ENCODE measurements at places on chromosomes 1 and 21.

- DNase-seq, result no peak
Measured at GRCh38 chr1:86965827-86966182, 51.4 kb downstream of the HS2ST1 start.

DNA sequence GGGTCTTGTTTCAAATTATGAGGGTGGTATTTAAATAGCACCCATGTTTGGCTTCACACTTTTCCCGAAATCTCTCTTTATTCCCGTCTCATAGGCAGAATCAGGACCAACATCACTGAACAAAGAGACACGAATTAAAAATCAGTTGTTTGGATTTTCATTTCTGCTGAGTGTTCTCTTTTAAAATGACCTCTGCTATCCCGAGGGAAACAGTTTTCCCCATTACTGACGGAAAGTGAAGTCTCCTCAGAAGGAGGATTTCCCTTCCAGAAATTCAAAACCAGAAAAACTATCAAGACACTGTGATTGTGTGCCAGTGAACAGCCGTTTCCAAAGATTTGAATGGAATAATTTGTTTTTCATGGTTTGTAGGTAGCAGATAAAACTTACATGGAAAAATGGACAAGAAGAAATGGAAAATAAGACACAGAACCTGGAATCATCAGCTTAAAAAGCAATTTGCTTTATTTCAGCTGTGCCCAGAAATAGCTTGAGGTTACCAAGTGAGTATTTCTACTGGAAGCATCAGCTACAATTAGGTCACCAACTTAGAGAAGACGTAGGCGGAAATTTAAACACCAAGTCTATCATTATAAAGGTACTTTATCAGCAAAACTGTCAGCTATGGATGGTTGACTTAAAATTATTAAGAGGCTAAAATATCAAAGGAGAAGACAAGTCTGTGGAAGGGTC lies 68.5 kb downstream of the RUNX1 start:
- no peak for DNase-seq

DNA sequence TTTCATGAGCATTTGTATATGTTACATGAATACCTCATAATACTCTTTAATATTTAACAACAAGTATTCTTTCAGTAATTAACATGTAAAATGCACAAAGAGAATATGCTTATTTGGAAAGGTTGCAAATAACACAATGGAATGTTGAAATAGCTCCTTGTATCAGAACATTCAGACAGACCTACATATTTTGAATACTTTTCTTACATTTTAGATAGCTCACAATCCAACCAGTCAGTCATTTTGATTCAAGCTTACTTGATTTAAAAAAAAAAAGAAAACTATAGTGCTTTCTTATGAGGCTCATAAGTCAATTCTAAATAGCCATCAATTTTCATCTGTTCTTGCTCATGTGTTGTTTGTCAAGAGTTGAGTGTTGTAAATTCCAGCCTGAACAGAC lies 518.8 kb downstream of the ADGRL2 start:
- DNase-seq, result no peak

- no peak for DNase-seq
Measured at GRCh38 chr1:200474633-200475032, 64.8 kb upstream of the ZNF281 start.

DNA sequence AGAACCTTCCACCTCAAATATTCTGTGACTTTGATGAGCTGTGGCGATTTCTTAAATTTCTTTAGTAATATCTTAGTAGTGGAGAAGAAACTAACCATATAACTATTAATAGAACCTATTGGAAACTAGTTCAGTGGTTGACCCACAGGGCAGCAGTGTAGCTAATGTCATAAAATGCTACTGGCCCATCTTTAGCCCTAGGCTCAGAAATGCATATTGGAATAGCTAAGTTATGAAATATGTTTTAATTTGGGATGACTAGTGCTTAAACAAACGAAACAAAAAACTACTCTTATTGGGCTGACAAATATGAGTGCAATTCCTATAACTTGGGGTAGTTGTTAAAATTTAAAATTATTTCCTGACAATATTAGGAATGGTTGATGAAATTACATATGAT lies 20.2 kb downstream of the MACO1 start:
- DNase-seq, result no peak

DNA sequence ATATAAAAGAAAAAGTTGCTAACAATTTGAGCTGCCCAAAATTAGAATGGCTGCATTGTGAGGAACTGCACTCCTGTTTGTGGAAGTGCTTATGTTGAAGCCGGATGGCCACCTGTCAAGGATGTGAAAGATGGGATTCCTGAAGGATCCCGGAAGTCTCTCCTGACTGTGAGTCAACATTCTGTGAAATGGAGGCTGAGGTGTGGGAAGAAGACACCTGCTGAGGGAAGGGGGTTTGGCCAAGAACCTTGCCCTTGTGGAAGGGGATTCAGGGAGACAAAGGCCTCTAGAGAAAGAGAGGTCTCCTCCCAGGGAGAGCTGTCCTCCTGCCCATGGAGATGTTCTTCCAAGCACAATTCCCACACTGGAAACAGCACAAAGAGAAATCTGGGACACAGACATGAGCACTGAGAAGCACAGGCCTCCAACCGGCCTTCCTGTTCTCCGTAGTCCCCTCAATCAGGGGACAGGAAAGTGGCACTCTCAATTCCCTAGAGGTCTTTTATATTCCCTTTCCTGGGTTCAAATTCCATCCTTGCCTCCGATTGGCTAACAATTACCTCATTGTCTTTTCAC lies 70.5 kb downstream of the CD2 start:
- DNase-seq, result no peak

DNA sequence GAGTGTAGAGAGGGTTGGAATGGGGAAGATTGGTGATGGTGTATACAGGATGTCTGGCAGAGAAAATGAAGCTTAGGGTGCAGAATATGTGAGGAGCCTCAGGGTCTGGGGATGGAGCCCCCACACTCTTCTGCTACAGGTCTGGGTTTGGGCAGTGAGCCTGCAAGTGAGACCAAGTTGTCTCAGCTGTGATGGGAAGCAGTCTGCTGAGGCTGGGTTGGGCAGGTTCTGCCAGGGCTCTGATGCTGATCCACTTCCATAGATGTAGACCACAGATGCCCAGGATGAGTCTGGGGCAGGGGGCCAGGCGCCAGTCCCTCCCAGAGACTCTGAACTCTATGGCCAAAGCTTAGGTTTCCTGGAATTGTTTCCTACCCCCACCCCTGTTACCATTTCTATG lies 516.9 kb downstream of the PTPRU start:
- DNase-seq, result no peak

GRCh38 chr1:158049853-158050252 lies 56.4 kb downstream of the KIRREL1 start:
- DNase-seq, result no peak

DNA sequence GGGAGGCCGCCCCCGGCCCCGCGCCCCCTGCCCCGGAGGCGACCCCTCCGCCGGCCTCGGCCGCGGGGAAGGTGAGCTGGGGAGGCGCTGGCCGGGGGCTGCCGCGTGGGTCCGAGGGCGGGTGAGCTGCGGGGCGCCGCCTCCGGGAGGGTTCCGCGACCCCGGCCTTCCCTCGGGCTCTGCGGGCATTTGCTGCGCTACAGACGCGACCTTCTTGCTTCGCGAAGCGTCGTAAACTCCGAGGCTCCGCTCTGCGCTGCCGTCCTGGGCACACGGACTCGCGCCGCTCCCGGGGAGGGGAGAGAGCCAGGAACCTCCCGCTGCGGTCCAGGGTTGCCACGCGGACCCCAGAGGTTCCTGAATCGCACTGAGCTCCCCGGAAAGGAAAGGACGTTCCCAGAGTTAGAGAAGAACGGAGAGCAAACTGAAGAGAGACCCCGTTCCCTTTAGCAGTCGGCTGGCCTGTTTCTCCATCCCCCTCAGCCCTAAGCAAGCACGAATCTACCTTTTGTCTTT lies 345 bp downstream of the SLX9 start:
- no peak for DNase-seq

GRCh38 chr21:39452207-39452969 lies 618 bp downstream of the SH3BGR start:
- no peak for DNase-seq

DNA sequence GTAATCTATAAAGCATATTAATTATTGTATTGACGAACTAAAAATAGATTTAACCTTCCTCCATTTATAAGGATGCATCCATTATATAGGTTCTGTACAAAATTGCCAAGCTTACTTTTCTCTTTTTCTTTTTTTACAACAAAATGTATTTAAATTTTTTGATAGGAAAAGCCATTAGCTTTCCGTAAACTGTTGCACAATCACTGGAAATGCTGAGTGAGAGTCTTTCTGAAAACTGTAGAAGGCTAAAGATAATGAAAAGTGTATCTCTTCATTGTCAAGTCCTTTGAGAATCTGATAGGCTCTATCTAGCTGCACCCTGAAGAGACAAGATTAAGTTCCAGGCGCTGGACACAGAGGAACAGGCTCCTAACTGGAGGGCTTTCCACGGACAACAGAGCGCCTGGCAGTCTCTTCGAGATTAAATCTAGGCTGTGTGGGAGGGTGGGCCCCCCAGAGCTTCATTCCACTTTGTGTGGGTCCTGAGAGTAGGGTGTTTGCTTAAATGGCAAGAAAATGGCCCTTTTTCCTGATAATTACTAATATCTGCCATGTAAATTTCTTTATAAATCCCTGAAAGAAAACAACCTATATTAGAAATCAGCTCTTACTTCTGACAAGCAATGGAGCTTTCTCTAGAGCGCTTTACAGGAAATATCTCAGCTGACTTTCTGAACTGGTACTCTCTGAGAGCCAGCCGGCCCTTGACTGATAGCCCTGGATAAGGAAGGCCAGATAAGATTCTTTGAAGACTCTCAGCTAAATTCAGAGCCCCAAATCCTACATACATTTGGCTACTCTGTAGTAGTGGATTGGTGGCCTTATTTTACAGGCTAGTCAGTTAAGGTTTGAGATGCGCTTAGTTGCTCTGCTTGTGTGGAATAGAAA lies 108.3 kb downstream of the FMN2 start:
- DNase-seq, result no peak

- no peak for DNase-seq
Measured at GRCh38 chr1:69126796-69127195, 440.9 kb upstream of the LRRC7 start.

- no peak for DNase-seq
Measured at GRCh38 chr1:39890273-39890672, 7.0 kb upstream of the TRIT1 start.

GRCh38 chr1:160748181-160748877 lies 9.3 kb downstream of the SLAMF7 start:
- no peak for DNase-seq

GRCh38 chr1:245031041-245031440 lies 123.7 kb upstream of the KIF26B start:
- no peak for DNase-seq

DNA sequence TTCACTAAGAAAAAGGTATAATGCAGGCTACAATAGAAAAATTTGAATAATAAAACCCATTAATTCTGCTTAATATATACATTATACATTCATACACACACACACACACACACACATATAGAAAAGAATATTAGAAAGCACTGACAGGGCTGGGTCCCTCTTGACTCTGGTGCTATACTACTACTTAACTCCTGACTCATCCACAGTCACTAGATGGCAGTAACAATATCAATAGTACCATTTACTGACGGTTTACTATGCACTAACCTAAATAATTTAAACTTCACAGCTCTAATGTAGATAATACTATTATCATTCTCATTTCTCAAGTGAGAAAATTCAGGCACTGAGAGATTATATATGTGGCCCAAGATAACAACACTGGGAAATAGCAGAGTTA lies 87.5 kb downstream of the COP1 start:
- DNase-seq, result no peak

DNA sequence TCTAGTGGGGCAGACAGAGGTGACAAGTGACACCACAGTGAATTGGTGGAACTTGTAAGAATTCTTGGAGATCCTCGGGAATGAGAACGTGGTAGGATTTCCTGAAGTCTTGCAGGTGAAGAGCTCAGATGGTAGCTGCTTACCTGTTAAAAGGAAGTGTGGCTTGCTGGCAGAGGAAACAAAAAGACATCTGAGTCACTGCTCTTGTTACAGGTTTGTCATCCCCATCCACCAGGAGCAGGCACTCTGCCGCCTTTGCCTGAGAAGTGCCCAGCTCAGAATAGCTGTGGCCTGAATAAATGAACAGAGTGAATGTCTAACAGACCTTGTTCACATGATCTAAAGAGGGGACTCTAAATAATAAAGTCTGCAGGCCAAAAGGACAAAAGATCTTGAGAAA lies 12.3 kb upstream of the ZSCAN20 start:
- no peak for DNase-seq

- no peak for DNase-seq
Measured at GRCh38 chr1:204830747-204831146, 39.9 kb upstream of the NFASC start.

DNA sequence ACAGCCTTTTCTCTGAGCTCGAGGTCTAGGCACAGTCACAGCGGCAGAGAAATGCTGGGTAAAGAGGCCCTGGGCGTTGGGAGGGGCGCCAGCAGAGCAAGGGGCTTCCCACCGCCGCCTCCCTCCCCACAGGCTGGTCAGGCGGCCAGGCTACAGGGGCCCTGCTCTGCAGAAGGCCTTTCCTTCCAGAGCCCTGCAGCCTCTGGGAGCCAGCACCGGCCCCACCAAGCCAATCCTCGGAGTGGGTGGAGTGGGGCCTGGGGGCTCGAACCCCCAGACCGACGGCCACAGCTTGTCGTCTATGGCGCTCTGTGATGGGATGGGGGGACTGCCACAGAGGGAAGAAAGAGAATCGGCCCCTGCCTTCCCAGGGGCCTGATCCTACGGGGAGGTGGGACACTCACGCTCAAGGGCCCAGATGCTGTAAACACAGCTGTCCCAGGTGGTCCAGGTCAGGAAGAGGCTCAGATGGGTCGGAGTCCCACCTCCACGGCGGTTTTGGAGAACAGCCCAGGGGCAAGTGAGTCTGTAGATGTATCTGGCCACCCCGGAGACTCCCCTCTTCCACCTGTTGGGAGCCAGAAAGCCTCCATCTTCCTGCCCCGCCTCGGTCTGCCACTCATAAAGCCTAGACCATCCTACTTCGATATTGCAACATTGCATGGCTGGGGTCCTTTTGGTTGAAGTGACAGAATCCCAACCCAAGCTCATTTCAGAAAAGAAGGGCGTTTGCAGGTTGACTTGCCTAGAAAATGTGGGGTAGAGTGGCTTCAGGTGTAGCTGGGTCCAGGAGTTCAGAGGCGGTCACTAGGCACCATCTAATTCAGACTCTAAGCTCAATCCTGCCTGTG lies 95.6 kb downstream of the SIK1 start:
- DNase-seq, result no peak

- DNase-seq, result no peak
Measured at GRCh38 chr1:217133958-217134856, 411.0 kb upstream of the ESRRG start.

DNA sequence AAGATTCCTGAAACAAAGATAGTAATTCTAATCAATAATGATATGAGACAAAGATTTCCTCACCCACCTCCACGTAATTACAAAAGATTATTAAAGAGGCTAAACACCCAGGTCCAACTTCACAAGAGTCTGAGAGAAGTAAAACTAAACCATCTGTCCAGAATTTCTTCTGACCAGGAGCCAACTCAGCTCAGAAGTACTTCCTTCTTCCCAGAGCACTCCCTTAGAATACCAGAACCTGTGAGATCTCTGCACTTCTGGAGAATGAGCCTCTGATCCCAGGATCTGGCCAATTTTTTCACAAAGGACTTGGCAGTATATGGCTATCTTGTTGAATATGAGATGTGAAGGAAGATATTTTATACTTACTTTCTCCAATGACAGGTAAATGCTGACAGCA lies 120.6 kb upstream of the PALMD start:
- no peak for DNase-seq

GRCh38 chr21:35988416-35989137 lies 71.7 kb downstream of the SETD4 start:
- DNase-seq, result no peak

- DNase-seq, result no peak
Measured at GRCh38 chr1:9500756-9501754, 38.2 kb upstream of the SLC25A33 start.

All from activated naive CD4-positive, alpha-beta T cell treated with anti-CD3 and anti-CD28 coated beads, Interleukin-2, amount 50 U/mL, for 72 hours (primary cell).